NCI-H1092 treated with DMSO at 0.1 percent for 48 hours (cell line): ENCODE measurements at places on chromosomes 7 and 10.

GRCh38 chr7:134660242-134660785 is 13.7 kb downstream of the BPGM start:
- DNase-seq = no peak

GRCh38 chr10:4686644-4686996 is 139.4 kb upstream of the AKR1E2 start:
- DNase-seq = no peak

GRCh38 chr7:116630932-116631671 is 40.9 kb upstream of the MET start:
- DNase-seq = no peak

DNA sequence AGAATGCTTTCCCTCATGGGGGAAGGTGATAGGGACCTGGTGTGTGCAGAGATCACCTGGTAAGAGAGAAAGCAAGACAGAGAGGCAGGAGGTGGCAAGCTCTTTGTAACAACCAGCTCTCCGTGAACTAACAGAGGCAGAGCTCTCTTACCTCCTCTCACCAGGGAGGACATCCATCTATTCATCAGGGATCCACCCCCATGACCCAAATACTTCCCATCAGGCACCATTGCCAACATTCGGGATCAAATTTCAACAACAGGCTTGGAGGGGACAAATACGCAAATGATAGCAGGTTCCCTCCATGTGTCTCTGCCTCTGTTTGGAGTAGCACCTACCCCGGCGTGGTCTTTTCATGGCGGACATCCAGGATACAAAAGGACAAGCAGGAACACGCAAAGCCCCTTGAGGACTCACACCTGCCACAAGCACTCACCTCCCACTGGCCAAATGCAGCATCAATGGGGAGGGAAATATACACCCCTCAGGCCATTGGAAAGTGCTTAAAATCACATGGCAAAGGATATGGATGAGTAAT is 431.2 kb upstream of the AUTS2 start:
- peak; percentile 94 for DNase-seq

GRCh38 chr10:109173937-109174336 is 749.4 kb downstream of the XPNPEP1 start:
- DNase-seq = no peak

DNA sequence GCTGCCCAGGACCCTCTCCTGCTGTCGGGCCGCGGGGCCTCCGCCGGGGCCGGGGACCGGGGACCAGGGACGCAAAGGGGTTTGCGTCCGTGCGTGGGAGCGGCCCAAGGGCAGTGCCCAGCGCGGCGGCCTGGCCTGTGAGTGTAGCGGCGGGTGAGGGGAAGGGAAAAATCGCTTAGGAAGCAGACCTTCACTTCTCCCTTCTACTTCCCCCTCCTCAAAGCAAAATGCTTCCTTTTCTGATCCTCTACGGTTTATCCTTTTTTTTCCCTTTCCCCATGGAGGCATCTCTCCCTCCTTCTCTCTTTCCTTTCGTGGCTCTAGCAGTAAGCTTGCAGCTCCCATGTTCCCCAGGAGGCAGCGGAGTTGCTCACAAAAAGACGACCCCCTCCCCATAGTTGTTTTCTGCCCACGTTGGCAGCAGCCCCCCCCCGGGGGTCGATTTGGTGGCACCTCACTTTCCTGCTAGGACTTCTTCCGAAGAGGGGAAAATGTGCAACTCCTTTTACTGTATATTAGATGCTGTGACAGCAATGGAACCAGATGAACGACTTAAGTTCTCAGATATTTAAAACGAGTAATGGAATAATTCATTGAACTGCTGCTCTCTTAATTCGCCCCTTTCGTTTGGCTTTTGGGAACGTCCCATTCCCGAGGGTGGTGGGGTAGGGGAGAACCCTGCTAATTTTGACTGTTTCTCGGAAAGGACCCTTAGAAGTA is 724 bp downstream of the CAPZA2 start:
- peak; percentile 65 for DNase-seq

- DNase-seq = no peak
Observed at GRCh38 chr7:29013082-29013695, 55.1 kb upstream of the TRIL start.

GRCh38 chr7:110522061-110522760 is 568.7 kb upstream of the LRRN3 start:
- peak; percentile 86 for DNase-seq

DNA sequence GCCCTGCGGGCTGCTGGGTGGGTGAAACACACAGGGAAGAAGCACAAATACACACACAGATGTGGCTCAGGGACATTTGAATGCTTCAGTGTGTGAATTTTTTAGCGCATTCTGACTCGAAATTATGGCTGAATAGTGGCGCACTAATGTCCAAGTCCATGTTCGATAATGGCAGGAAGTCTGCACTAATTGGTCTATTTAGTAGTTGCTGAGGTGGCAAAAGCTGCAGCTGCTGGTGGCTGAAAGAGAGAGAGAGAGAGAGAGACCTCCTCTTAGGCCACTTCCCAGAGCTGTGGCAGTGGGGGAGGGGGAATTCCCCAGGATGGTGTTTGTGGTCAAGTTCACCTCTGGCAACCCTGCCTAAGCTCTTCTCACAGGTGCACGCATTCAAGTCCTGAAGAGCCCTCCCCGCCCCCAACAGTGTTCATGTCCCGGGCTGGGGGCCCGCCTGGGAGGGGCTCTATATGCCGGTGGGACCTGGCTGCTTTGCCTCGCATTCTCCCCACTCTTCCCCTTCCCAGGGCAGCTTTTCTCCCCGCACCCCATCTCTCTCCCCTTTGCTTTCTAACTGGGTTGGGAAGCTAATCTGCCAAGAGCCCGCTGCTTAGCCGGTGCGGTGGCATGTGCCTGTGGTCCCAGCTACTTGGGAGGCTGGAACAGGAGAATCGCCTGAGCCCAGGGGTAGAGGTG is 6.0 kb upstream of the MNX1 start:
- DNase-seq = no peak
